ENCODE measurements at places on chromosomes 6 and 20.

- no peak for DNase-seq
Measured at GRCh38 chr6:39664173-39664572, 61.0 kb downstream of the KIF6 start.

DNA sequence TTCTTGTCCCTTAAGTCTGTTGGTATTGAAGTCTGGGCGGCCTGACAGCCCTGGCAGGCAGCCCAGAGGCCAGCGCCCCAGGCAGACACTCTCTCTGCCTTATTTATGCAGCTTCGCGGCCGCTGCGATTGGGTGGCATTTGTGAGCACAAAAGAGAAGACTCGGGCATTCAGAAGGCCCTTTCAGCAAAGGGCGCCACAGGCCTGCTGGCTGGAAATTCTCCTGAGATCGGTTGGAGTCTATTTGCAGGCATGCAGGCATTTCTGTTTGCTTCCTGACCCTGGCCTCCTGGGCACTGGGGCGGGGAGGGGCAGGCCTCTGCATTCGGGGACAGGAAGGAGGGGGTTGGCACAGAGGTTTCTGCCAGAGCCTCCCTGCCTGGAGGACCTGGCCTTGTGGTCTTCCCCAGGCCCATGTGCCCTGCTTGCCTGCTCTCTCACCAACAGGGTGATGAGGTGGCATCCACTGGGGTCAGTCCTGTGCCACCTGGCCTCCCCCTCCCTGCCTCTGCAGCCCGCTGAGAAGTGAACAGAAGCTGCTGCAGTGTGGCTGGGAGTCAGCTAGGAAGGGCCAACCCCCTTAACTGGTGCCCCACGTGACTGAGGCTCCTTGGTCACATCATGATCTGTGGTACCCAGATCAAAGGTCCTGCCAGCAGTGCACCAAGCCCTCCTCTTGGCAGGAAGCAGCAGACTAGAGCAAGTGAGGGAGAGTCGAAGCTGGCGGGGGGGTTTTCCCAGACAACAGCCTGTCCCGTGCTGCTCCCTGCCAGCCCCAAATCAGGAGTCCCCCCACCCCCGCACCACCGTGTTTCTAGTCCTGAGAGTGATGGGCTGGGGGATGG is 16.6 kb upstream of the CCDC167 start:
- DNase-seq: peak; percentile 79

DNA sequence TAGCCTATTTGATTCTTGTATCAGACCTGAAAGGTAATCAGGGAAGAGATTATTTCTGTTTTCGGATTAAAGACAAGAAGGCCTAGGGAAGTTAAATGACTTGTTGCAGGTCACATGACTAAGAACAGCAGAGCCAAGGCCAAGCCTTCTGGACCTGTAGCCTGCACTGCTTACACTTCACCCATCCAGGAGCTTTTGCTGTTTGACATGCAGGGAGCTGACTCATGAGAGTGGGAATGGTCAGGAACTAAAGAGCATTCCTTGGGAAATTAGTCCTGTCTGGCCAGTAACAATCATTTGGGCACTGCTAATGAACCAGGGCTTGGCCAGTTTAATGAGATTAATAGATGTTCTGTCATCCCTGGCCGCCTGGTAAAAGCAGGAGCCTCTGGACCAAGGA is 46.8 kb downstream of the EIF2S2 start:
- DNase-seq: no peak

- DNase-seq: peak; percentile 39
Measured at GRCh38 chr20:61295682-61296628, 43.9 kb downstream of the CDH4 start.

GRCh38 chr6:150934380-150934779 is 68.9 kb downstream of the MTHFD1L start:
- DNase-seq: no peak

DNA sequence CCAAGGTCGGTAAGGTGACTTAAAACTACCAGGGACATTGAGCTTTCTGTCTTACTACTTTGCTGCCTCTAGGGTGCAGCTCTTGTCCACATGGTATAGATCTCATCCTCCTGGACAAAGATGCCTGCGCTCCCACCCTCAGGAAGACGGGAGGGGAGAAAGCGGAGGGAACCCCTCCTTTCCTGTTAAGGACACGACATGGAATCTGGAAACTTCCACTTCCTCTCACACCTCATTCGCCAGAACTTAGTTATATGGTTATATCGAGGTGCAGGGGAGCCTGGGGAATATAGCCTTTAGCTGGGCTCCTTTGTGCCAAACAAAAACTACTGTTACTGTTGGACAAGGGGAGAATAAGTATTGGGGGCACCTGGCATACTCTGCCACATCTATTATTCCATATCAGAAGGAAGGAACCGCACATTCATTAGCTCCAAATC is 224.3 kb upstream of the TSHZ2 start:
- DNase-seq: peak; percentile 30

DNA sequence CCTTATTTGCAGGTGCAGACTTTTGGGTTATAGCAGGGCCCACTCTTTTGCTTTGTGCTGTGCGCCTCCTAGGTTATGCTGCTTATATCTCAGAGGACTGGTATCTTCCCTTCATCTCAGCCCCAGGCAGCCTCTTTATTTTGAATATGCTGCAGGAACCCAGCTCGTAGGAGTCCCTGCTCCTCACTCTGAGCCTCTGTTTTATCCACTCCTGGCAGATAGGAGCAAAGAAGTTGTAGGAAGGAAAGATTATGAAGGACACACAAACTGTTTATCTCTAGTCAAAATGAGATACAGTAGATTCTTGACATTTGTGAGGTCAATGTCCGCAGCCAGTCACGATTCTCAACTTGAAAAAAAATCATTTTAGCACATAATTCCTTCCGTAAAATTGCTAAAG is 15.6 kb downstream of the L3MBTL3 start:
- no peak for DNase-seq

DNA sequence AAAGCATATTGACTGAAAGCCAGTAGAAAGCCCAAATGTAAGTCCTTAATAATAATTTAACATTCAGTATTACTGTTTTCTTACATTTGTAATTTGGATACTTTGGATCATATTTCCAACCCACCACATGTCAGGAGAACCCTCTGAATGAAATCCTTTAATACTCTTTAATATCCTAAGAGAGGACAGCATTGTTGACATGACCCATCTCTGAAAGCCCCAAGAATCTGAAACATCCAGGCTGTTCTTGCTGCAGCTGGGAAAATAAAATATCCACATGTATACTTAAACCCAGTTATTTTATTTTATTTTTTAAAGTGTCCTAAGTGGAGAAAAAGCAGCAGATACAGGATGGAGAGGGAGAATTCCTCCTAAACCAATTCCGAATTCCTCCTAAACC is 130.8 kb upstream of the RIPOR2 start:
- DNase-seq: no peak

DNA sequence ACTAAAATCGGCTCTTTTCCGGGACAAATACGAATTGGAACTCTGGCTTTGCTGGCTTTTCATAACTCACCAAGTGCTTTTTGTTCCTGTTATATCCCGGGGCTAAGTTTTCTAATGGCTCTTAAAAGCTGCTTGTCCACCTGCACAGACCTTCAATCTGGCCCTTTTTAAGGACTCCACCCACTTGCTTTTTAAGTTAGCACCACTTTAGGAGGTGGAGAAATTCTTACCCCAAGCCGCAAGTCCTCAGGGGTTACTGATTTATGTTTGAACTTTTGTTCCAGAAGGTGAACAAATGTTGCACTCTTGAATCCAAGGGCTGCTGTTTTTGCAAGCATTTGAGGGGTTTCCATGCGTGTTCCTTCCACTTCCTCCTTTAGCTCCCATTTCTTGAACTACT is 37.8 kb downstream of the FAM184A start:
- no peak for DNase-seq

- no peak for DNase-seq
Measured at GRCh38 chr20:1993986-1994385, at the start of gene PDYN. PDYN (minus strand) TSS chr20:1994058; CDS start chr20:1983084, 10,974 bp downstream.

DNA sequence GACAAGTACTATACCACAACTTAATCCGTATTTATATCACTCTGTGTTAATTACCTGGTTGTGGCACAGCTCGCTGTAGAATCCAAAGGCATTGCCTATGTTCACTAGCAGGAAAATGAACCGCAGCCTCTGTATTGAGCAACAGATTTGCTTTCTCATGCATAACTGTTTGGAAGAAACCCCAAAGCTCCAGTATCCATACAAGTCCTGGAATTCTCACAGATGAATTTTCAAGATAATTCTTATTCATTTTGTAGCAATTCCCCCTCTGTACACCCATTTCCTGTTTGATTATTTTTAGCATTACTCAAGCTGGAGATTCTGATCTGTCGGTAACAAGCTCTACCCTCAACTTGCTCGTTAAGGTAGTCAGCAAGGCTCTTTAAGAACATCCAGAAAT is 63.5 kb downstream of the STMND1 start:
- no peak for DNase-seq

- no peak for DNase-seq
Measured at GRCh38 chr6:130161683-130162404, 60.9 kb downstream of the SAMD3 start.

DNA sequence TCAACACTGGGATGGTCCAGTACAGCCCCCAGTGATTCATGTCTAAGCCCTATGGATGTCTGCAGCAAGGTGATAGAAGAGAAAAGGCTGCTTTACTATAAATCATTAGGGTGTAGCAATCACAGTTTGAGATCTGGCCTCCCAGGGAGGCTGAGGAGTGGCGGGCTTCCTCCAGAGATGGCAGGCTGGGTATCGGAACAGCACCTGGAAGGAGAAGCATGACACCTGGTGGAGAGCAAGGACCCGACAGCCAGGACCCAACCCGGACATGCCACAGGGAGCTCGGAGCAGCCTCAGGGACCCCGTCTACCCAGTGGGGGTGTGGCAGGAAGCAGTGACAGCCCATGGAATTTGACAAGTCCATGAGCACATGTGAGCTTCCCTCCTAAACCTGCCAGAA is 114.8 kb upstream of the CD93 start:
- DNase-seq: peak; percentile 16

- DNase-seq: no peak
Measured at GRCh38 chr6:146827216-146827928, 228.6 kb downstream of the ADGB start.

GRCh38 chr6:24910961-24911725 is 24.6 kb downstream of the RIPOR2 start:
- DNase-seq: peak; percentile 81

DNA sequence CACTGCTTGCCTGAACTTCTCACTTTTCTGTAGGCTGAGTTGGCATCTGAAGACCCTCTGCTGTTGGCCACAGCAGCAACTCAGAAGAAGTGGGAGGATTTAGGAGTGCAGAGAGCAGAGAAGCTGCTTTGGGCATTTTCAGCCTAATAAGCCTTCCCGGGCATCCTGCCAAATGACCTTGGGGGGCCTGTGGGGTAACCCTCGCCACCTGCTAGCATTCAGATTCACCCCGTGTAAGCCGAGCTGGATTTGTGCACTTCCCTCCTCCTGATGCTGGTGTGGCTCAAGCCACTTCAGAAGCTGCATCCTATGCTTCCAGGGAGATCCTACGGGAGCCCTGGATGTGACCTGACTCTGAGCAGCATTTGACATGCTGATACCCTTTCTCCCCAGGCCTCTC is 114.8 kb downstream of the LRFN2 start:
- no peak for DNase-seq

GRCh38 chr6:35053701-35054100 is 87.4 kb downstream of the TCP11 start:
- DNase-seq: no peak

DNA sequence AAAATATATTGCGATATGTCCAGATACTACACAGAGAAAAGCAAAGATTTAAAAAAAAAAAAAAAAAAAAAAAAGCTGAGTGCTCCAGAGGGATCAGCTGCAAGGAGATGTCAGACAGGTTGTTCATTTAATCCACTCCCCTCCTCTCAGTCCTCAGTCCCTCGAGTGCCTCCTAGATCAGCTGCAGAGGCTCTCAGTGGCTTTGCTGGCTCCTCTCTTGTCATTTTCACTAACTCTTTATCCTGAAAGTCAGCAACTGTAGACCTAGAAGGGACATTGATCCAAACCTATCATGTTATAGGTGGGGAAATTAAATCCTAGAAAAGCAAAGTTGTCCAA is 61.6 kb downstream of the KIAA0319 start:
- DNase-seq: peak; percentile 38

- DNase-seq: peak; percentile 30
Measured at GRCh38 chr20:21521596-21522480, 8.0 kb upstream of the NKX2-2 start.

DNA sequence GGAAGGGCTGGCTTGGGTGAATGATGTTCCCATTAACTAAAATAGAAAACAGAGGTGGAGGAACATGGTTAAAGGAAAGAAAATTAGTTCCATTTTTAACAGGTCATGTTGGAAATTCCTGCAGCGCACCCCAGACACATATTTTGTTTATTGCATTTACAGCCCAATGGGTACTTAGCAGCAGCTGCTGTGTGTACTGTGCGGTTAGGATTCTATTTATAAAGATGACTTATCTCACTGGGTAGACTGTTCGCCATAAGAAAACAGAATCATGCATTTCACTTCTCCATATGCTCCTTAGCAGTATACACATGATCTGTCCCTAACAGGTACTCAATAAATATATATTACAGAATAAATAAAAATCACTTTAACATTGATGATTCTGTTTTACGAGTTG is 135.8 kb downstream of the SLC35F1 start:
- no peak for DNase-seq

DNA sequence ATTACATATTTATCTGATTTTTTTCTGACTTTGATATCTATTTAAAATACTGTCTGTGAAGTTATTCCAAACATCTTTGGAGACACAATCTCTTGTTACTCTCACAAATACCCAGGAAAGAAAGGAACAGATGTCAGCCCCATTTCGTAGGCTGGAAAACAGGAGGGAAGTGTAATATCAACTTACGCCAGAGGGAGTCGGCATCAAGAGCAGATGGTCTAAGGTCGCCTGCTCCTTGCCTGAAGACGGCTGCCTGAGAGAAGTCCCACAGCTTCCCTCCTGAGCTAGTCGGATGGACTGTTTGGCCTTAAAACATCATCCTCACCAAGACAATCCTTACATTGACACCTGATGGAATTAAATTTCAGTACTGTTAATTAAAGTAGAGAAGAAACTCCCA is 13.4 kb downstream of the CST7 start:
- no peak for DNase-seq

DNA sequence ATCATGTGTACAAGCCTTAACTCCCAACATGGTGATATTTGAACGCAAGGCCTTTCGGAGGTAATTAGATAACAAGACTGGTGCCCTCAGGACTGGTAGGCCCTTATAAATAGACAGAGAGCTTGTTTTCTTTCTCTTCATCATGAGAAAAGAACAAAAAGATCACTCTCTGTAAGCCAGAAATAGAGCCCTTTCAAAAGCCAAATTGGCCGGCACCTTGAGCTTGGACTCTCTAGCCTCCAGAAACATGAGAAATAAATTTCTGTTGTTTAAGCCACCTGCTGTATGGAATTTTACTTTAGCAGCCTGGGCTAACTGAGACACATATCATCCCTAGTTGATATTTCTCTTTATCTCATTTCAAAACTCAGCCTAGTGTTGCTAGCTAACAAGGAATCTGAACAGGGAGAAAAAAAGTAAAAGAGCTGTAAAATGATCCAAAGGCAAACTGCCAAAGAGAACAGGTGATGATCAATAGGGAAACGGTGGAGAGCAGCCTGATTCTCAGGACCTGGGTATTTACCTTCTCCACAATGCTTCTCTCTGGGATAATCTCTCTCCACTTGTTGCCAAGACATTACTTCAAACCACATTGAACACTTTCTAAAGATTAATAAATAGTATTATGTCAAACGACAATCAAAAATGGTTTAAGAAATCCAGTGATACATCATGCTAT is 6.1 kb downstream of the COL21A1 start:
- no peak for DNase-seq
